ENCODE measurements at places on chromosomes 3 and 15. TPM values are rescaled to one million over a fixed set of nuclear protein-coding genes. Genes with fewer than 3 reads are reported as not detected.

FRG2C gene
- total RNA-seq: not detected

- no peak for DNase-seq
These were observed 13.9 kb downstream of the RASGRF1 start for GRCh38 chr15:79076661-79077060.

DNA sequence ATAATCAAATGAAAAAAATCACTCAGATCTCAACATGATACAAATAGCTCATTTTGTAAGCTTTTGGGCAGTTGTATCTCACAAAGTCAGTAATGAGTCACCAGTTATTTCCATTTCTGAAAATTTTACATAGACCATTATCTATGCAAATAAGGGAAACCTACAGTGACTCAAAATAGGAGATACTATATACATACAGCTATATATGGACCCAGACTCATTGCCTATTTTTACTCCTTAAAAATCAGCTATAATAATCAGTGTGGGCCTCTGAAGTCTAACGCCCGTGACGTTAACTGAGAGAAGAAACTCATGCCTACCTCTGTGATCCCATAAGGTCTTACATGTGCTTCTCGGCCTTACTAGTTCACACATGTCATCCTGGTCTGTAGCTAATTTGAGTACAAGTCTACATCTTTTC is 31.6 kb downstream of the LRIG1 start:
- DNase-seq: no peak

- no peak for DNase-seq
These were observed 26.1 kb downstream of the TAMM41 start for GRCh38 chr3:11820531-11821041.

MAP1A gene
- 0.92 TPM for total RNA-seq

SMCO1 gene
- total RNA-seq: not detected

- DNase-seq: no peak
These were observed 38.7 kb downstream of the FAM174B start for GRCh38 chr15:92616621-92617548.

KLHL6 gene
- 31.3 TPM for total RNA-seq

GRCh38 chr3:86648087-86648486 is 342.9 kb downstream of the VGLL3 start:
- DNase-seq: no peak

CD200 gene
- total RNA-seq: 18.3 TPM

GRCh38 chr3:39056151-39056550 is 4.3 kb downstream of the WDR48 start:
- no peak for DNase-seq

GPR27 gene
- 2.3 TPM for total RNA-seq

DNA sequence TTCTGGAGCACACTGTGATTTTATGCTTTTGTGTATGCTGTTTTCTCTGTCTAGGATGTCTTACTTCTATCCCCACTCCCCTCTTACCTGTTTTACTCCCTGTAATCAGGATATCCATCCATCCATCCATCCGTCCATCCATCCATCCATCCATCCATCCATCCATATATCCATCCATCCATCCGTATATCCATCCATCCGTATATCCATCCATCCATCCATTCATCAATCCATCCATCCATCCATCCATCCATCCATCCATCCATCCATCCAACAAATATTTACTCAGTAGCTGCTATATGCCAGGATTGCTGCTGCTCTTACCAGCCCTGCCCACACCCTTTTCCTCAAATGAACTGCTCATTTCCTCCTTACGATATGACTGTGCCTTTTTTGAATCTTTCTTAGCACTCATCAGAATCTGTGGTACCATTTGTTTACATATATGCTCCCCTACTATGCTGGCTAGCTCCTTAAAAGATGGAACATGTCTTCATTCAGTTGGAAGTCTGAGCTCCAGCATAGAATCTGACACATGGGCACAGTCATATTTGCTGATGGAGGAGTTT is 35.2 kb downstream of the USP13 start:
- DNase-seq: no peak

- DNase-seq: no peak
These were observed 291.8 kb downstream of the EDEM1 start for GRCh38 chr3:5479229-5479799.

DNA sequence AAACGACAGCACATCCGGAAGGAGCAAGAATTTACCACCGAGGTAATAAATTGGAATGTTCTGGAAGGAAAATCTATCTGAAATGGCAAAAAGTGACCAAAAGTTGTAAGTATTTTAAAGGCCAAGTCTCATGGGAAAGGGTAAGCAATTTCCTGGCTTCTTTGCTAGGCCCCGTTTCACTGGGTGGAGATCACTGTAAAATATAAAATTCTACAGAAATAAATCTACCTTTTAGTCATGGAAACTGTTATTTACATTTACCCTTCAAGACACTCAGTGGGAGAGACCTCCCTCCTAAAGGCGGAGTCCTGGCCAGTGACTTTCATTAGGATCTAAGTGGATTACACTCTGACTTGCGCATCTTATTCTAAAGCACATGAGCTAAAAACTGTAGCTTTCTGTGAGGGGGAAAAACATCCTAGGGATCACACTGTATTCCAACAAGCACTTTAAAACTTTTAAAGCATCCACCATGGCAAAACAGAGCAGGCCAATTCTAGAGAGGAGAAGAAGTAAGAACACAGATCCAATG is 28.8 kb downstream of the LYZL4 start:
- no peak for DNase-seq

DNA sequence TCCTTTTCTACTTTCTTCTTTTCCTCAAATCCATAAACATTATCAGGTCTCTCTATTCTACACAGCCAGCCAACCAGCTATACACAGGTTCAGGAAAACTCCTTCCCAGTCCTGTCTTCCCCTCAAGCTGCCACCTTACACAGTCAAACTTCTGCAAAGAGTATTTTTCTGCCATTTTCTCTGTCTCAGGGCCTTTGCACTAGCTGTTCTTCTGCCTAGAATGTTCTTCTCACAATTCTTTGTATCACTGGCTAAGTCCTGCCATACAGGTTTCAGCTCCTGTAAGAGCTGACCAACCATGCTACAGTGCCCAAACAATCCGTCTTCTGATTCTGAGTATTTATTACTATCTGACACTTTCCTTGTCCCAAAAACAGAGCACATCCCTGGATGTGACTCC is 278.3 kb upstream of the ICE2 start:
- no peak for DNase-seq

DNA sequence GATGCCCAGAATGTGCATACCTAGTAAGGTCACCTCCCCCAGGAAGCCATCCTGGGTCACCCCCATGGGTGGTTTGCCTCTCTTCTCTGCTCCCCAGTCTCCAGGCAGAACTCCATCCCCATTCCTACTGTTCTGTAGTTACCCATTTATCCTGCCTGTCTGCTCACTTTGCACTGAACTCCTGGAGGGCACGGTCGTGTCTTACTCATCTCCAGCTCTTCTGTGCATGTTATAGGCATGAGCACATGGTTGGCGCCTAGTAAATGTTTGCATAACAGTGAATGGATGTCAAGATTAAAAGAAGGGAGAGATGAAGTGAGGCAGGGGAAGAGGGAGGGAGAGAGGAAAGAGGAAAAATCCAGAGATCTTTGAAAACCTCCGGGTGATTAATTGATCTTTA is 208.4 kb upstream of the TRIM42 start:
- no peak for DNase-seq
